Stimulated activated CD8-positive, alpha-beta memory T cell treated with anti-CD3 and anti-CD28 coated beads, Interleukin-12 subunit alpha, Interleukin-12 subunit beta, amount 100 ng/mL, for 4 hours (primary cell): ENCODE measurements at places on chromosomes 16 and 17.

DNA sequence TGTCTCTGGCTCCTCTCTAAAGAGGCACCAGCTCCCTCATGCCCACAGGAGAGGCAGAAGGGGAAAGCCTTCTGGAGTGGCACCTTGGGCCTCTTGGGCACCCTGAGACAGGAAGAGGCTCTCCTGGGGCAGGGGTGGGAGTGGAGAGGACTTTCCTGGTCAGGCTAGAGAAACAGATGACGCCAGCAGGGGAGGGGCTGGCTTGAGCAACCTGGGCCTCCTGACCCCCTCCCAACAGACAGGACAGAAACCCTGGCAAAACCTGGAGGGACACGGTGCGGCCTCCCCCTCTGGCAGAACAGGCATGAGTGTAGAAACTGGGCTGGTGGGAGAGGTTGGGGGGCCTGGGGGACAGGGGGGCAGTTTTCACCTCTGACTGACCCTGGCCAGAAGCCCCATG, 6.1 kb downstream of the SMIM5 start:
- no peak for DNase-seq

DNA sequence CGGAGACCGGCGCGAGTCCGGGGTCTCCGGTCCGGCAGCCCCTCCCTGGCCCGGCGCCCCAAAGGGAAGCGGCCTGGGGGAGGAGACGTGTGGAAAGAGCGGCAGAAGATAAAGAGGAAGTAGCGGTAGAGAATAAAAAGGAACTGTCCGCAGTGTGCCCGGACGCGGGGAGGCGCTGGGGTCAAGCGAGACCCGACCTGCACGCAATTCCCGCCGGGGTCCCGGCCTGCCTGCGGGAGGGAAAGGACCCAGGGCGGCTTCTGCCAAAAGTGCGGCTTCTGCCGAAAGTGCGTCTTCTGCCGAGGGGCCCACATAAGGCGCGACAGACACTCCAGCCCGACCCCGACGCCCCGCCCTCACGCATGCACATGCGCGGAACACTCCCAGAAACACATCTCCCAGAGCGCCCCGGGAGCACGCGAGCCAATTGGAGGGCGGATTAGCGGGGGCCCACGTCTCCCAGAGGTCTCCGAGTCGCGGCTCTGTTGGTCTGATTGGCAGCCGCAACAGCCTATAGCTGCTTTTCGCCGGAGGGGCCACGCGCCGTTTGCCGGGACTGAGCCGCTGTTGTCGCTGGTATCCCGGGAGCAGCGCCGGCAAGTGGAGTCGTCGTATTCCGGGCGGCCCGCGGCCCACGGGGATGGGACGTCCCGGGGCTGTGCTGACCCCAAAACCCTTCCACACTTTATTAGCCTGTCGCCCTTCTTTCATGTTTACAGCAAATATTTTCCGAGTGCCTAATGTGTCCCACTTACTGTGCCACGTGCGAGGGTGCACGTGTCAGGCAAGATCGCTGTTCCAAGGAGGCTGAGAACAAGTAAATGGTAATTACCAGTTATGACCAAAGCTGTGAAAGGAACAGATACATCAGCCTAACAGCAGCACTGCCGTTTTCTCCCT, 8.0 kb upstream of the MEFV start:
- peak; percentile 92 for DNase-seq

DNA sequence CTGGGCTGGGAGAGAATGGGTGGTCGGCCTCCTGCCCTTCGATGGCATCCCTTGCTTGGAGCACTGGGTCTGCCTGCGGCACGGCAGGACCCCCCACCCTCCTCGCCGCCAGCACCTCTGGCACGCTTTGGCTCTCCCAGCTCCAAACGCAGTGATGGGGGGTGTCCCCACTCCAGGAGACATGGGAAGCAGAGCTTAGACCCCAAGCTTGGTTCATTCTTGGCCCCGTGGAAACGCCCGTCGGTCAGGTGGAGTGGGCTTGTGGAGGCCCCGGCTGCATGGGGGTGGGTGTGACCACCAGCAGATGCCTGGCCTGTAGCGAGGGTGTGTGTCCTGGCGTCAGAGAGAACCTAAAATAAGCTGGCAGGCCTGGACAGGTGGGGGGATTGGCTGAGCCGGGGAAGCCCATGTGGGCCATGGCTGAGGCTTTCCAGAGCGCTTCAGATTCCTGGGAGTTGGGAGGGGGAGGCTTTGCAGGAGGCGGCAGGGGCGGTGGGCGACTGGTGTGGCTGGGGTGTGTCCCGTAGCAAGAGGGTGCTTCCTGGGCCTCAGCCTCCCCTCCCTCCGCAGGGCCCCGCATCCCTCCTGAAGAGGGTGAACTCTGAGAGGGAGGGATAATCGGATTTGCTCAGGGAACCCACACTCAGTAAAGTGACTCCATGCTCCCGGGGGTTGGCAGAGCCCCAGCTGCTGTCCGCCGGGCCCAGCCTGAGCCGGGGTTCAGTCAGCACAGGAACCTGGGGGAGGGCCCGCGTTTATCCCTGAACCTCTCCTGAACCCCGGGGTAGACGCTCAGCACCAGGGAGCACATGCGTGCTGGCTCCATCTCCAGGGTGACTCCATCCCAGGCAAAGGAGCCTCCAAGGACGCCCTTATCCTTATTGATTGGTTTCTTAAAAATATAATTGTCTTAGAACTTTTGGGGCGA, 3.4 kb downstream of the CACNA1H start:
- DNase-seq, result no peak

- DNase-seq, result no peak
These were observed 1.6 kb downstream of the ACTG1 start for GRCh38 chr17:81510785-81511553.

DNA sequence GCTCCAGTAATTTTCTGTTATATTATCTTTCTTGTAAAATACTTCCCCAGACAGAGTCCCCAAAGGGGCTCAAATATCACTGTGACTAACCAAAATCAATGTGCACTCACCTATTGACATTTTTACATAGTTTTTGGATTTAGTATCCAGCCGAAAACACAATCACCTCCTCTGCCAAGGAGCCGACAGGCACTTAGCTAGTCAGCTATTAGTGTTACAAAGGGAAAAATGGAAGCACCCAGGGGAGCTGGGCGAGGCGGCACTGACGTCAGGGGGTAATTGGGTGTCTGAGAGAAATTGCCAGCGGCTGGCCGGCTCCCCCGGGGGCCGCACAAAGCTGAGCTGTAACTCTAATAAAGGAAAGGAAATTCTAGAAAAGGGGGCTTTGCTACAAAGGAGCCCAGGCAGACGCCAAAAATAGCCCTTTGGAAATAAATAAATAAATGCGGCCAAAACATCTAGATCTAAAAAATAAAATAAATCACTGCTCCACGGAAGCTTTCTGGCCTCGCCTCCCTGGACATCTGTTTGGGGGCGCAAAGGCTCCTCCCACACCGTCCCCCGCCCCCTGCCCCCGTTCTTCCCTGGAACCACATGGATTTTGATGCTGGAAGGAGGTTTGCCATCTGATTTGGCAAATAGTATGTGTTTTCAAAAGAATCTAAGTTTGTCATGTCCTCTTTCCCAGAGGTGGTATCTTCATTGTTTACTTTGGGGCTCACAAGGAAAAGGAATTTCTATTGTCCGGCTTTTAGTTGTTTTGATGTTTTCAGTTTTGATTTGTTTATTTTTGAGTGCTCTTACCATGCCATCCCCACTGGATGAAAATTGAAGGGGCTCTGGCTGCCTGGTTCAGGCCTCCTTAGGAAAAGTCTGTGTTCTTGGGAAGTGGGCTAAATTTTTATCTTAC, 156.7 kb downstream of the ZNF423 start:
- DNase-seq, result no peak

DNA sequence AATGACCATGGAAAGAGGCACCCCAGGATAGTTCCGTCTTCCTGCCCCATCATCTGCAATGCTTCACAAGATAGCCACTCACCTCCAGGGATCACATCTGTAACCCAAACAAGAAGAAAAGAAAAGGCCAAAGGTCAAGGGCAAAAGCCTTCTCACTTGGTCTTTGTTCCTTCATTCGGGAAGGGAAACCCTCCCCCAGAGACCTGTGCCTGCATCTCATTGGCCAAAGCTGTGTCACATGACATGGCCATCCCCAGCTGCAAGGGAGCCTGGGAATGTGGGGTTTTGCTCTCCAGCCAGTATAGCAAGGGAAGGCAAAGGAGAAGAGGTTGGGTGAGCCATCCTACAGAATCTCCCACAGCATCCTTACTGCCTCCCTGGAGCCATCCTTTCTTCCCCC, 47.9 kb downstream of the NOL11 start:
- no peak for DNase-seq
